Trophoblast cell (in vitro differentiated cells and primary cell): ENCODE measurements at places on chromosomes 2 and 18.

DNA sequence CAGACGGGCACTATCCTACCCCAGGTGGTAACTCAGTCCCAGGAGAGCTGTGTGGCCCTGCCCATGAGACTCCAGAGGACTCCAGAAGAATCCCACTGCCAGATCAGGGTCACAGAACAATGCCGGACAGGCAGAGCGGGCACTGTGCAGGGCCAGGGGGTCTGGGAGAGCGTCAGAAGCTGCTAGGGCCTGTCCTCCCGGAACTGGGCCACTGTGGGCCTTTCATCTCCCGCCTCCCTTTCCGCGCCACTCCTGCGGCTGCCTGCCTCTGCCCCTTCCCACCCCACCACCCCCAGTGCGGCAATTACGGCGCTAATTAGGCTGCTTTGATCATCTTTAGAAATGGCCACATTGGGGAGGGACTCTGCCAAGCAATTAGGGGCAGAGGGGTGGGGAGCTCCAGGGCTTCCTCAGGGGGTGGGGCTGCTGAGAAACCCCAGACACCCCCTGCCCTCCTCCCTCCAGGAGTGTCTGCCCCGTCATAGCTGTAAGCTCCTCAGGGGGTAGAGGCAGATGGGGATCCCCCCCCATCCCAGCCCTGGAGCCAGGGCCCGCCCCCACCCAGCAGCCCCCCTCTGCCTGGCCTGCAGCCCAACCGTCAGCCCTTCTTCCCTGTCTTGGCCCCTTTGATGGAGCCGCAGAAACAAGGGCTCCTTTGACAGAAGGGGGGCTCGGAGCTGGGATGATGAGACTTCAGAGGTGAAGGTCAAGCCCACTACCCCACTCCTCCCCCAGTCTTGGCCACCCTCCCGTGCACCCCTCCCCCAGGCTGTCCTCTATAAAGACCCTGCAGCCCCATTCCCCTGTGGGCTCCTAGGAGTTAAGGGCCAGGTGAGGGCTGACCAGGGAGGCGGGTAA lies at the start of gene PRSS56:
TSS of gene PRSS56 (plus strand) at position 808 of the 858 bp plus-strand sequence. CDS start 211 bp downstream, outside the sequence.
- no peak for DNase-seq

GRCh38 chr18:6055711-6056110 lies 160.4 kb upstream of the TMEM200C start:
- no peak for DNase-seq

DNA sequence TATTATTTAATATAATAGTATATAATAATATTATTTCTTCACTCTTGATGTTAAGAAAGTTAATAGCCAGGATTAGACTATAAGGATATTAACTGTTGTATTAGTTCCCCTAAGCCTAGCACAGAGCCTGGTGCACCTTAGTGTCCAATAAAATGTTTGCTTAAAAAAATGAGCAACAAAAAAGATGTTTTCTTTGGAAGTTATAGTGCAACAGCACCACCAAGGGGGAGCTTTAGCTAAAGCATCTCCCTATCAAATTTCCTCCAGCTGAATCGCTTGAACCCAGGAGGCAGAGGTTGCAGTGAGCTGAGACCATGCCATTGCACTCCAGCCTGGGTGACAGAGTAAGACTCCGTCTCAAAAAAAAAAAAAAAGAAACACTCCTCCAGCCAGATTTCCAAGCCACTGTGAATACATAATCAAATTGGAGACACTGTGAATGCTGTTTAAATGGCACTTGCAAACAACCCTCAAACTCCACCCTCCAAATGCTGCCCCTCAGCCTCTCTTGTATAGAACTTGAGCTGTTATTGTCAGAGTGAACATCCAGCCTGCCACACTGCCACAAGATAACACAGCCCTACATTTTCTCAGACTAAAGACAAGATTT lies 221.9 kb downstream of the DYM start:
- DNase-seq = no peak

GRCh38 chr2:180990337-180990736 lies 9.9 kb downstream of the UBE2E3 start:
- DNase-seq = no peak

- no peak for DNase-seq
These were observed 226.0 kb upstream of the SLC35G4 start for GRCh38 chr18:11383381-11383780.
